ENCODE measurements at places on chromosomes 7 and 10. TPM values are rescaled to one million over a fixed set of nuclear protein-coding genes. Genes with fewer than 3 reads are reported as not detected.

Gene FAM24A
- not detected for polyA plus RNA-seq

DNA sequence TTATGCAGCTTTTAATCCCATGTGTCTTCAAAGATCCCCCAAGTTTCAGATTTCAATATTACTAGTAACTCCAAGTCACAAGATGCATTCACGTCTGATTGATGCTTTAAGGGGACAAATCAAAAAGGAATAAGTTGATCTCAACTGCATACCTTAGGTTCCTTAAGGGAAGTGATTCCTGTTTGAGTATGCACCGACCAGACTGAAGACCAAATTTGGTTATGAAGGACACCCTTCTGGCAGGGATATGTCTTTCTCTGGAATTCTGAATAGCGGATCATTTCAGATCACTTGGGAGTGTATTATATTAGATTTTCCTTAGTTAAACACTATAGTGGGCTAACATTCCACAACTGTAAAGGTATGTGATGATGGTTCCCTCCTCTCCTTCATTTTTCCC lies 4.3 kb downstream of the KIF5B start:
- no peak for DNase-seq

Gene C10orf67
- not detected for polyA plus RNA-seq

DNA sequence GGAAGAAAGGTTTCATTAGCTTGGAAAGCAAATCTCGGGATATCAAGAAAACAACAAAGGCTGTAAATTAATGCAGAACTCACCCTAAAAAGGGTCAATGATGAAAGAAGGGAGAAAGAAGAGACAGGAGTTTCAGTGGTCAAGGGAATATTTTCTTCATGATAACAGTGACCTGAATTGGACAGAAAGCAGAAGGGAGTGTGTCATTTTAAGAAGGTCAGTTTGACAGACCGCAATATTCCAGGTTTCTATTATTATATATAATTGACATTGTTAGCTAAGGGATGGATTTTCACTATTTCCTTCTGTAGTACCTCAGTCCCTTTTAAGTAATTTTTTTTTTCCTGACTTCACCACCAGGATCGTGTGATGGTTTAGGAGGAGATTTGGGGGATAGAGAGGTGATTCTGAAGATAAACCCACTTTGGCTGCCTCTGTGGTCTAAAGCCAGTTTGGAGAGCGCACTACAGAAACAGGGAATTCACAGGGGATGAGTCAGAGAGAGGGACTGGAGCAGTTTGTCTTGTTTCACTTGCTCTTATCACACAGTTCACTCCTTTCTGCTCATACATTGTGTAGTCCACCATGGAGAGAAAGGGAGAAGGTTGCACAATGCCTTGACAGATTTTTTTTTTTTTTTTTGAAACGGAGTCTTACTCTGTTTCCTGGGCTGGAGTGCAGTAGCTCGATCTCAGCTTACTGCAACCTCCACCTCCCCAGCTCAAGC lies 417.9 kb downstream of the AUTS2 start:
- DNase-seq, result peak; percentile 50

DNA sequence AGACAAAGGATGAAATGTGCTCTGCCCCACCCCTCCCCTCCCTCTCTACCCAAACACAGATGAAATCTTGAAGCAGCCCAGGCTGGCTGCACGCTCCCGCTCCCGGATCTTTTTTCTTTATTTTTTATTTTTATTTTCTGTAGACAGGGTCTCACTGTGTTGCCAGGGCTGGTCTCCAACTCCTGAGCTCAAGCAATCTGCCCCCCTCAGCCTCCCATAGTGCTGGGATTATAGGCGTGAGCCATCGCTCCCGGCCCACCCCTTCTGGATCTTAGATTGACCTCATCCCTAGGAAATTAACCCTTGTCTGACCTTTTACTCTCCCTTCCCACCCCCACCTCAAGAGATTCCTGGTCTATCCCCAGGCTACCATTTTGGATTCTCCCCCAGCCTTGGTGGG lies 14.3 kb downstream of the TACR2 start:
- DNase-seq, result no peak

DNA sequence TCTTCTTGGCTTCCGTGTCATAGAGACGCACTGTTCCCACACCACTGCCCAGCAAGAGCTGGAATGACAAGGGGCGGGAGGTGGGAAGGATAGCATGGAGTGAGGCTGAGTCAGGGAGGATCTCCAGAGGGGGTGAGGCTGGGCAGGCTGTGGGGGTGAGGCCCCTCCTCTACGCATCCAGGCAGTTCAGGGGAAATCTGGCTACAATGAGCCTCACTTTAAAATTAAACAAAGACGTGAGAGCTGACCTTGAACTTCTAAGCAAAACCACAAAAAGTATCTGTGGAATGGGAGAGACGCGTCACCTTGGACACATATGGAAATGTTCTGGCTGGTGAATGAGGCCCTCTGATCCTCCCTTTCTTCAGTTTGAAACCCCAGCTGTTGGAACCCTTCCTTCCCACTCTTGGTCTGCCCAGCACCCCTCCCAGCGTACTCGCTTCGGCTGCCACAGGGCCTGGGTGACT lies 17.7 kb downstream of the WDR91 start:
- no peak for DNase-seq

GRCh38 chr7:14351167-14351566 lies 361.7 kb upstream of the ETV1 start:
- DNase-seq, result no peak

Gene TDRD1
- polyA plus RNA-seq, result 0.28 TPM

DNA sequence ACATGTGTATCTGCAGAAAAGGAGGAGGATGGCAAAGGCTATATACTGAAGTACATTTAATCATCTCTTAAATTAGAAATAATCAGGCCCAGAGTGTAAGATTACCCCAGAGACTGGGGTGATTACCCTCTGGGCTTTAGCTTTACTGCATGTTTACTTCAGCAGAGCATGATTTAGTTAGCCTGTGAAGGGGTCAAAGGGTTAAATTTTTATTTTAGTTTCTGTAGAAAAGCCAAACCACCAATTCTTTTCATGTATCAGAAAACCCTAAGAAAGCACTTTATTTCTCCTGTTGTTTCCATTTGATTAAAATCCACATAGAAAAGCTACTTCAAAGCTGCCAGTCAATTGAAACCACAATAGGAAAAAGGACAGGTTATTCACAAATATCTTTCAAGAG lies 101.5 kb upstream of the LSM8 start:
- no peak for DNase-seq

DNA sequence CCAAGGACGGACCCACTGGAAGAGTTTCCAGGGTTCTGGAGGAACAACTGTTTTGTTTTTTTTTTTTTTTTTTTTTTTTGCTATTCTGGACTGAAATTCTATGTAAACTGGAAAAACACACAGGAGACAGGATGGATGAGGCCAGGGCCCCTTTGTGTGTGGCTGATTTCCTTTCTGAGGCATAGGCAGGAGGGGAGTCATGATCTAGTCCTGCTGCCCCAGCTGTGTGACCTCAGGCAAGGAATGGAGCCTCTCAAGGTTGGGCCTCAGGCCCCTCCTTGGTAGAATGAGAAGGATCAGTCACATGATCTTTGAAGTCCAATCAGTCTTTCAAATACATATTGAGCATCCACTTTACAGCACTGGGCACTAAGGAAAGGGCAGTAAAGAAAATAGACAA lies 87.6 kb downstream of the SH3PXD2A start:
- DNase-seq, result no peak

Gene ABCC2
- 29.5 TPM for polyA plus RNA-seq

DNA sequence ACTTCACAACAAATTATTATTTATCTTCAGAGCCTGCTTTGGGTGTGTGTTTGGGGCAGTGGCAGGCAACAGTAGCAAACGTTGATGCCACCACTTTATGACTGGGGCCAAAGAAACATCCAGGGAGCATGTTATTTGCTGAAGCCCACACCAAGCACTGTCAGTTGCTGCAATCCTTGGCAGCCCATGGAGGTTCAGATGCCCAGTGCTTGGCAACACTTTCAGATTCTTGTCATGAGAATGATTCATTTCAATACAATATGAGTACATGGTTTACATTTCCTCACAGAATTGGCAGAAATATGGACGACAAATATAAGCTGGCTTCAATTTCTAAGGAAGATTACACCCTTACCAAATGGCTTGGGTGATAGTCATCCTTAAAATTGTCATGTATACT lies 46.5 kb upstream of the GLI3 start:
- DNase-seq, result no peak

Gene C7orf57
- polyA plus RNA-seq, result not detected

DNA sequence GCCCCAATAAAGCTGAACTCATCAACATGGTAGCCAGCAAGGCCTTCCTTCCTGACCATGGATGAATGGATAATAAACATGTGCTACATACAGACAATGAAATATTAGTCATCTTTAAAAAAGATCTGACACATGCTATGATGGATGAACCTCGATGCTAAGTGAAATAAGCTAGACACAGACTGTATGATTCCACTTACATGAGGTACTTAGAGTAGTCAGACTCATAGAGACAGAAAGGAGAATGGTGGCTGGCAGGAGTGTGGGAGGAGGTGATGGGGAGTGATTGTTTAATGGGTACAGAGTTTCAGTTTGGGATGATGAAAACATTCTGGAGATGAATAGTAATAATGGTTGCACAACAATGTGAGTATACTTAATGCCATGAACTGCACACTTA lies 114.1 kb upstream of the SORCS3 start:
- DNase-seq, result no peak

Gene ARPC1A
- polyA plus RNA-seq, result 310 TPM

DNA sequence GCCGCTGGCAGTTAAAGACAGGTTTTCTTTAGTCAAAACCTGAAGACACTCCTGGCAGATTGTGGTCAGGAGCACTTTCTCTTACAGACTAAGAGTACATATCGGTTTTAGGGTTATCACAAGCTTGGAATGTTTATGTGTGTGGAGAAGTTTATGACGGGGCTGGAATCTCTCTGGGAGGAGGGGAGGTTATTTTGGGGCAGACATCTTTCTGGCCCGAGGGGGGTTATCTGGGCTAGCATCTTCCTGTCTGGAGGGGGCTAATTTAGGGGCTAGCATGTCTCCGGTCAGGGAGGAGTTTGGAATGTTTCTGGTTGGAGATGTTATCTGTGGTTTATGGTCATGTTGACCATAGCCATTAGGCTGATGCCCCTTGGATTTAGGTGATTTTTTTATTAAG lies 141.2 kb upstream of the KIF5B start:
- DNase-seq, result no peak

DNA sequence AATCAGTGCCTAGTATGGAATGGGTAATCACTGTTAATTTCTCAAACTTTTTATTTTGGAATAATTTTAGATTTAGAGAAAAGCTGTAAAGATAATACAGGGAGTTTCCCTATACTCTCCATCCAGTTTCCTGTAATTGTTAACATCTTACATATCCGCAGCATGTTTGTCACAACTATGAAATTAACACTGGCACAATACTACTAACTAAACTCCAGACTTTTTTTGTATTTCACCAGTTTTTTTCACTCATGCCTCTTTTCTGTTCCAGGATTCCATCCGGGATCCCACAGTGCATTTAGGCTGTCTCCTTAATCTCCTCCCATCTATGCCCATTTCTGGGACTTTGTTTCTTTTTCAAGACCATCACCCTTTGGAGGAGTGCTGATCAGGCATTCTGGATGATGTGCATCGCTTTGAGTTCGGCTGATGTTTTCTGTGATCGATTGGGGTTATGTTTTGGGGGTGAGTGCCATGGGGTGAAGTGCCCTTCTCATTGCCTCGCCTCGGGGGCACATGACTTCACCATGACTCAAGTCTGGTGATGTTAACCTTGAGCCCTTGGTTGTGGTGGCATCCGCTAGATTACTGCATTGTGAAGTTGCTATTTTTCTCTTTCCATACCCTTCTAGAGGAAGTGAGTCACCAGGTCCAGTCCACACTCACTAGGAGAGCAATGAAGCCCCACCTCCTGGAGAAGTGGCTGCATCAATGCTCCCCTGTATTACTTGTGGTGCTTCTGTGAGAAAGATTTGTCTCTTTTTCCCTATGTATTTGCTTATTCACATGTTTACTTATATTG lies 43.9 kb upstream of the GRB10 start:
- DNase-seq, result peak; percentile 58

GRCh38 chr7:70810558-70811139 lies 321.3 kb upstream of the GALNT17 start:
- no peak for DNase-seq
